ENCODE measurements at places on chromosomes 7 and 10.

DNA sequence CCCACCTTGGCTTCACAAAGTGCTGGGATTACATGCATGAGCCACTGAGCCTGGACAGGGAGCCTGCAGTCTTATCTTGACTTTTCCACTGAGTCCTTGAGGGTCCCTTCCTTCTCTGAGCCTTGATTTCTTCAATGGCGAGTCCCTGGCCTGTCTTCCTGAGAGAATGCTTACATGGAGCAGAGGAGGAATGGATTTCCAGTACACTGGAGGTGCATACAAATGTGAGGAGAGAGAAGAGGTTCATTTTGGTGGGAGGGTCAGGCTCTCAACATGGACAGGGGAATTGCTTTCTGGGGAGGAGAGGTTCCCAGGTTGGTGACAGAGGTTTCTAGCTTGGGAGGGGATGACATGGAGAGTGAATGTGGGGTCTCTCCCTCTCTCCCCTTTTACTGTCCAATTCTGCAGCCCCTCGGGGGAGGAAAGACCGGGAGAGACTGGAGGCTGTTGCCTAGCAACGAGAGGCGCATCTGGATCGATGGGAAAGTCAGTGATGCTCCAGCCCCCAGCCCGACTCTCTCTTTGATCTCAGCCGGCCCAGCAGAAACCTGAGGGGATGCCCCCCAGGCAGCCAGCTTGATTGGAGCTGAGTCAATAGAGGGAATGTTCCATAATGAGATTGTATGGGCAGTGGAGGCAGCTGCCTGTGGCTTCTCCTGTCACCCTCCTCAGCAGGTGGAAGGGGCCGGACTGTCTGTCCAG lies 14.8 kb downstream of the SRRM3 start:
- DNase-seq = no peak

GRCh38 chr10:88996927-88997326 lies 6.3 kb downstream of the FAS start:
- DNase-seq = no peak

GRCh38 chr7:150586785-150587152 lies 19.6 kb downstream of the GIMAP4 start:
- no peak for DNase-seq

DNA sequence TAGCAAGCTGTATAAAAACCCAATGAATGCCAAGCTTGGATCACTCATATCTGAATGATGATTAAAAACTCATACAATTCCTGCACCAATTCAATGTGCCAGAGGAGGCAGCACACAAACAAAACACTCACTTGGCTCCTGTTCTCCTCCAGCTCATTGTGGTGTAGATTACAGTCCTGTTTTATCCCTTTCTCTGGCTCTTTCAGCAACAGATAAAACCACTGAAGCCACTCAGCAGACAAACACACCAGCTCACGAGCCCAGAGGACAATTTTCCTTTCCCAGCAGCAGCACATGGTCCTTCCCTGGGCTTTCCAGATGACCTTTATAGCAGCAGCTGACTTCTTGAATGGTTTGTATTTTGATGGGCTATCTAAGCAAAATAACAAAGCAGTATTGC lies 107.3 kb upstream of the STARD3NL start:
- DNase-seq = no peak

DNA sequence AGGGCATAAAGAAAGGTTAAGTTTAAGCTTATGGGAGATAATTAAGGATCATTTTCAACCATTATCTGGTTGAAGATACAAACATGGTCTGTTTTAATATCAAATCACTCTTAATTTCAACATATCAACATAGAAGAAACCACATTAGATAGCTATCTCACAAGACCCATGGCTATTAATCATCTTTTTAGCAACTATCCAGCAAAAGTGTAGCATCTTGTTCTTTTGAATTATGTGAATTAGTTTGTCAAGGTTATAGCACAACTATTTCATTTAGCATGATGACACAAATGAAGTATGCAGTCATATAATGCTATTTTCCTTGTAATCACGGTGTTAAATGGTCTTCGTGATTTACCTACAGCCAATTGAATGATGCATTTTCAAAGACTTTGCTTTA lies 58.9 kb upstream of the PPP1R9A start:
- DNase-seq = no peak

DNA sequence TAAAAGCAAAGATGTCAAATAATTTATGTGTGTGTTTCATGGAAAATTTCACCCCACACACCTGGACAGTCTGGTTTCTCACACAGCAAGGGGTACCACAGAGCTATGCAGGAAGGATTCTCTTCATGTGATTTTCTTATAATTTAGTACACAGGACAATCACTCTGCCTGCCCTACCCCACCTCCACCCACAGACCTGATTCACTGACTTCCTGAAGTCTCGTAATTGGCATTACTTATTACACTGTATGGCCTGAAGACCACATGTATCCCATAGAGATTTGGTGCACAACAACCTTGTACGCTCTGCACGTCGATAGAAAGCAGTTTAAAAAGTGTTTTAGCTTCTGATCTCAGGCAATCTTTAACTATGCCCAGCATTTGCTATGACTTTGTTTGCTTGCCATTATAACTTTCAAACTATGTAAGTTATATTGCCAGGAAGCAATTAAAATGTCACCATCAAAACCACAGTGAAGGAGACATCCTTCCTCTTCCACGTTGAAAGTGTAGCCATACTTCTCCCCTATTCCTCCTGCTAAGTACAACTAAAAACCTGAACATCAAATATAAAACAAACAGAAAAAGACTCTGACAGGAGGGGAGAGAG lies 279.4 kb upstream of the IMMP2L start:
- DNase-seq = no peak

- DNase-seq = no peak
Measured at GRCh38 chr10:12191715-12192114, 4.0 kb downstream of the NUDT5 start.

GRCh38 chr7:67019562-67020390 lies 23.1 kb downstream of the TYW1 start:
- DNase-seq = peak; percentile 64

DNA sequence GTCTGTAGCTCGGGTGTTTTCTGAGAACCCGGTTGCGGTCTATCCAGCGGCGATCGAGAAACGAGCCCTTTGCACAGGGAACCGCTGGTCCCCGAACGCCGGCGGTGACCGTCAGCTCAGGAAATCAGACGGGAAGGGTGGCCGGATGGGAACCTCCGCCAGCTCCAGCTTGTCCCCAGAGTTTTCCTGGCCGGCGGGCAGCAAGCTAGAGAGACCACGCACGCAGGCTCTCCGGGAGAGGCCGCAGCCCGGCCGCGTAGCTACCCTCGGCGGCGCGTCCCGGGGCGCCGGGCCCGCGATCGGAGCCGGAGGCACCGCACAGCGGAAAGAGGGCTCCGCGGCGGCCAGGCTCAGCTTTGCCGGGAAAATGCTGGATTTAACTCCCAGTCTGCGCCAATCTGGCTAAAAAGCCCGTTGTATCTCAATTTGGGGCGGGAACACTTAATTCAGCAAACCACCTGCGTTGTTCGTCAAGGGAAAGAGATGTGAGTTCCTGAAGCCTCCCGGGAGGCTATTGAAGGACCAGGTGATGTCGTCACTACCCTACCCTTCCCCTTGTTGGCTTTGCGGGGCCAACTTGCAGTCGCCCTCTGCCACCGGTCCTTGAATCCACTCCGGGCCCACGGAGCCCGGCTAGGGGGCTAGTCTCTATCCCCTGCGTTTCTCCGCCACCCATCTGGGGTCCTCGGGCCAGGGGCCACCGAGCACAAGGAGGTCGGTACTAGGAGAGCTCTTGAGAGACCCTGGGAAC lies 859 bp upstream of the CH25H start:
- DNase-seq = peak; percentile 88

GRCh38 chr7:70177166-70177565 lies 578.9 kb downstream of the AUTS2 start:
- no peak for DNase-seq

GRCh38 chr10:2202401-2202800 lies 465.1 kb upstream of the ADARB2 start:
- no peak for DNase-seq

DNA sequence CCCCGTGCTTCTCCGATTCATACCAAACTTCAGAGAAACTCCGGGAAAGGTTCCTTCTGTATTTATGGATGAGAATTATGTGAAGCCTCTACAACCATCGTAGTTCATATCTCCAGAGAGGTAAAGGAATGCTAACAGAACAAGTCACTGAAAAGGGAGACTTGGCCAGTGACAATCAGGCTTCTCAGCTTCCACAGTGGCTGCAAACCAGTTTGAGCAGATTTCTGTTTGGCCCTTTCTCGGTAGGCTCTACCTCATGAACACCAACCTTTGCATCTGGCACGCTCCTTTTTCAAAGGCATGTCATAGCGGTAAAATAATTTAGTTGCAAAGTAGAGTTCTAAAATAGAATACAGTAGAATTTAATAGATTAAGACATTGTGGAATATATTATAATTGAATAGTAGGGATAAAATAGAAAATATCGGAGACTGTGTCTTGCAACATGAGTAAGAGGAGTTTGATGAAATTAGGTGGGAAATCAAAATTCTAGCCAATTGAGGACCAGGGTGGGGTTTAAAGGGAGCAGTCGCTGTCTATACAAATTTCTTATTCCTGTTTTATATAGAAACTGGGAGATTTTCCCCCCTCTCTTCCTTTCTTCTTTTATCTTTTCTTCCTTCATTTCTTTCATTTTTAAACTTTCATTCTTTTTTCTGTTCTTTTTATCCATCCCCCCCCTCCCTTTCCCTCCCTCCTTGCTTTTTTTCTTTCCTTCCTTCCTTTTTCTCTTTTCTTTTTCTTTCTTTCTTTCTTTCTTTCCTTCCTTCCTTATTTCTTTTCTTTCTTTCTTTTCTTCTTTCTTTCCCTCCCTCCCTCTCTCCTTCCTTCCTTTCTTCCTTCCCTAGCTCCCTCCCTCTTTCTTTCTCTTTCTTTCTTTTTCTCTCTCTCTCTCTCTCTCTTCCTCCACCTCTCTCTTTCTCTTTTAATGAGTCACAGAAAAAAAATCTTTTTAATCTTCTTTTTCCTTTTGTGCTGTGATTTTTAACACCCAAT lies 161.5 kb upstream of the KLF6 start:
- no peak for DNase-seq

DNA sequence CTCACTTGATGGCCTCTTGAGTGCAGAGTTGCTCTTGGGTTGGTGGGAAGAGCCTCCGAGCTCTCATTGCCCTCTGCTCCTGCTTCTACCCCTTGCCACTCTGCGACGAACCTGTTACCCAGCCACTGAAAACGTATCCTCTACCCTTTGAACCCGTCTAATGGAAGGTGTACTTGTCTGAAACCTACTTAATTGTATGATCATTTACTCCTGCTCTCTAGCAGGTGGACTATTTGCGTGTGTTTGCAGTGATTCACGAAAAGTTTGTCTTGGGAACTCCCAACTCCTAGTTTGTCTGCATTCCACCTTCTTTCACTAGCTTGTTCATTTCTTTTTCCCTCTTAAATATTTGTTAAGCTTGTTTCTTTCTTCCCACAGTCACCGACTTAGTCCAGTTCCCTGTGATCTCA lies 503 bp downstream of the CROT start:
- DNase-seq = no peak

DNA sequence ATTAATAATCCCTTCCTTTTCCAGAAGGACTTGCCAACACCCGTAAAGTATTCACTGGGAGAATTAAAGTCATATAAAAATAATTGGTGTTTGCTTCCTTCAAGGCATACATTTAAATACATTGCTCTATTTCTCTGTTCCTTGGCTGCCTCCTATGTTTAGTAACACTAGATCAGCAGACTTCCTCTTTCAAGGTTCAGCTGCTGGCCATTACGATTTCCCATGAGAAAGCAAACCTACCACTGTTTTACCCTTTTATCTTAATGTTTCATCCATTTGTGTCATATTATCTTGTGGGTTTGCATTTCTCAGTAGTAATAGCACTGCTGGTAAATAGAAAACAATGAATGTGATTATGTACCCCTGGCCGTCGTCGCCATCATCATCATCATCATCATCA lies 313.8 kb upstream of the BMPER start:
- no peak for DNase-seq

DNA sequence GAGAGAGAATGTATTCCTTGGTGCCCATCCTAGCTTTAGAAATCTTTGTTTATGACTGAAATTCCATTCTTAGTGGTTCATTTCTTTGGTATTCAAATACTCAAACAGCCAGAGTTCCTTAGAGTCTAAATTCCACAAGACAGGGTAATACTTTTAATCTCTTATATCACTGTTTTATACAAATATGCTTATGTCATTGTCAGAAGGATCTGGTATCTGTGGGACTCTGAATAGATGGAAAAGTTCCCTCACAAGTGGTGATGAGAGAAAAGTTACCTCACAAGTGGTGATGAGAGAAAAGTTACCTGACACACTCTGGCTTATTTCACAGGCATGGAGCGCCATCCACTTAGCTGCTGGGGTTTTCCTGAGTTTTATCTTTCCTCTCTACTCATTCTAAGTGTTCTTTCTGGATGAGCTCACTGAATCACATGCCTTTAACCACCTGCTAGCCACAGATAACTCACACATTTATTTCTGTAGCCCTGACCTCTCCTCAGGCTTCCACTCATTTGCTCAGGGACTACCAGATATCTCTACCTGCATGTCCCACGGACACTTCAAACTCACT lies 784.0 kb downstream of the SUGCT start:
- DNase-seq = no peak

- DNase-seq = no peak
Measured at GRCh38 chr10:121449482-121449924, 148.7 kb downstream of the FGFR2 start.

- no peak for DNase-seq
Measured at GRCh38 chr7:3882782-3883181, 581.7 kb downstream of the SDK1 start.

DNA sequence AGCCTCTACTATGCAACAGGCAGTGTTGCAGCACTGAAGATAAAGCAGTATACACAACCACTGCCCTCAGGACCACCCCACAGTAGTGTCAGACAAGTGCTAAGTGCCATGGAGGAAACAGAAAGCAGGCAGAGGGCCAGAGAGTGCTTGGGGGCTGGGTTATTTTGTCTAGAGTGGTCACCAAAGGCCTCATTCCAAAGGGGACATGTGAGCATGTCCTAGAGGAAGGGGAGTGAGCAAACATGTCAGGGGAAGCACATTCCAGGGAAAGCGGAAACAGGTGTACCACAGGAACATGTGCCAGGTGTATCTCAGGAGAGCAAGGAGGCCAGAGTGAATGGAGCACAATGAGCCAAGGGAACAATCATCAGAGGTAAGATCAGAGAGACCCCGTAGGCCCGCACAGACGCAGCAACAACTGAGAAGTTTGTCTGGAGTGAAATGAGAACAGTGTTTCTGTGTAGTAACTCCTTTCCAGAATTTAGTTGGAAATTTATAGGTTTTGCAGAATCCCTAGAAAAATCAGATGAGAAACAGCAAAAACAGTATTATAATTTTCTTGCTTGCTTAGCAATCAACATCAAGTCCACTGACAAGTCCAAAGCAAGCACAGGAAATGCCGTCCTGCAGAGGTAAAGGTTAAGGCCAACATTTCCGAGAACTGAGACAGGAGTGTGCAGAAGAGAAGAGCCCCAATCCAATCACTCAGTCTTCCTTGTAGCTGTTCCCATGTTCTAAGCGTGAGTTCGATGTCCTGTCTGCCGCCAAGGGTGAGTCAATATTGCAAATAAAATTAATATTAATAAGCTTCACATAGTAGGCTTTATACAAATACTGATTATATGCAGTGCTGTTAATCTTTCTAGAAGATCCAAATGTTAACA lies 67.3 kb downstream of the SGMS1 start:
- no peak for DNase-seq

GRCh38 chr10:124798781-124799180 lies 2.8 kb upstream of the ABRAXAS2 start:
- DNase-seq = no peak

GRCh38 chr7:155455776-155456737 lies 1.9 kb upstream of the EN2 start:
- peak; percentile 70 for DNase-seq

GRCh38 chr7:25119102-25119501 lies 6.0 kb downstream of the CYCS start:
- no peak for DNase-seq

GRCh38 chr7:102234801-102235550 lies 51.7 kb upstream of the SH2B2 start:
- DNase-seq = no peak
